Activated T-cell treated with anti-CD3 and anti-CD28 coated beads for 1 hour (primary cell): ENCODE measurements at places on chromosomes 7 and 10.

GRCh38 chr7:1008733-1009363, 25.9 kb downstream of the CYP2W1 start:
- DNase-seq, result no peak

- no peak for DNase-seq
These were observed 35.2 kb upstream of the WDFY4 start for GRCh38 chr10:48649349-48649944.

- DNase-seq, result no peak
These were observed 5.4 kb upstream of the TRPV6 start for GRCh38 chr7:142890874-142891485.

DNA sequence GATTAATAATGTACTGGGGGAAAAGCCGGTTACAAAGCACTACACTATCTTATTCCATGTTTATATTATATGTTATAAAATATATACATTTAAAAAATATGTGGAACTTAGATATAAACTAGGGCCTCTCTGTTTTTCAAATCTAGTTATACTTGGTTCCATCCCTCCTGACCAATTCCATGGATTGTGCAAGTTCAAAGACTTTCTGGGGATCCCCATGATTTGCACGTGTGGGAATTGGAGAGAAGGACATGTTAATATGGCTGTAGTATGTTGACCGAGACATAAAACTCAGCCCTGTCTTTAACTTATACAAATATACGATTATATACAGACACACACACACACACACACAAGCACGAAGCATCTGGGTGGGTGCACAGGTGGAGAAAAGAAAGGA, 18.8 kb upstream of the ECHDC3 start:
- no peak for DNase-seq

GRCh38 chr10:62826273-62826672, 10.1 kb upstream of the EGR2 start:
- no peak for DNase-seq

DNA sequence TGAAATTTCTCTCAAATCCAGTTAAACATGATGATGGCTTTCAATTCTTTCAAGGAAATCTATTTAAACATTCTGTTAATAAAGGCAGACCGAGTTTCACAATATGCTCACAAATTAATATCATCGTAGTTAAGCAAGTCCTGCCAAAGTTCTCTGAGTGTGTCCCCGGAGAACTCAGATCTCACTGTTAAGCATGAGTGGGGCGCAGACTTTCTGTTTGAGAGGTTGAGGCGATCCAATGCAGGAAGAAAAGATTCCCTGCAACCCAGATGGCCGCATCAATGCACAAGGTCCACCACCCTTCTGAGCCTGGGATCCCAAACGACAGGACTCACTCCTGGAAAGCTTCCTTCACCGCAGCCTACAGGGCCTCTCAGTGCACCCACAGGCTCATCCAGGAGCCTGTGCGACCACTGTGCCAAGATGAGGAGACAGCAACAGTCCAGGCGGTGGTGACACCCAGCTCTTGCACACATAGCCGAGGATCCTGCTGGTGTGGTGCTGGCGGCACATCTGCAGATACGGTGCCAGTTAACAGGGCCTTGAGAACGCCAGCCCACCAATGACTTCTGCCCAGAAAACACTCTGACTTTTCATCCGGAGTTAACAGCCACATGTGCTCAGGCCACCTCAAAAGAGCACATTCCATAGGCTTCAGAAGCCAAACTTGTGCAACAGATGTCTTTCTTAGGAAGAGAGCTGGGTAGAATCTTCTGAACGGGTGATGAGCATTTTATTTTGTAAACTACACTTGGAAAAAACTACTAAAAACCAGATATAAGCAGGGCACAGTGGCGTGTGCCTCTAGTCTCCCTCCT, 102.1 kb downstream of the ZRANB1 start:
- DNase-seq, result no peak

DNA sequence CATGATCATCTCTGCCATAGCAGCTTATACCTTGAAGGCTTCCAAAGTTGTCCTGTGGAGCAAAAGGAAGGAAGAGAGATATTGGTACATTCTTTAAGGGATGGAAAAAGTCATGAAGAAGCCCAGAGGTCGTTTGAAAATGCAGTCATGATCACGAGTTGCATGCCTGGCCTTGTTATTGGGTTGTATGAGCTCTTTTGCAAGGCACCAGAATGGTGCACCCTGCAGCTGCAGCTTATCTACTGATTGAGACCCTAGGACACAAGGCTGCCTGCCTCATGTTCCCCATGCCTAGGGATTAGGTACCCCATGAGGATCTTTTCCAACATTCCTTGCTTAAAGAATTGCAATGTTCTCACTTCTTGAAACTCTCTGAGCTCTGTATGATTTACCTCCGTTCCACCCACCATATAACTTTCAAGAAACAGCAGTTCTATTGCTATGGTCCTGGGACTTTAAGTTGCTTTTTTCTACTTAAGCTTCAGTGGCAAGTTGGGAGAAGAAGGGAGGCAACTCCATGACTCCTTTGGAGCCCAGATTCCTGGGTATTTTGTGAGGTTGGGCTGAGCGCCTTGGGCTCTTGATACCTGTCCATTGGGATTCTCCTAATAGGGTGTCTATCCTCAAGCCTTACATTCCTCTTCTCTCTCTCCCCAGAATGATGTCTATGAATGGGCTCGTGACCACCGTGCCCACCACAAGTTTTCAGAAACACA, 6.9 kb downstream of the SCD start:
- DNase-seq, result no peak

DNA sequence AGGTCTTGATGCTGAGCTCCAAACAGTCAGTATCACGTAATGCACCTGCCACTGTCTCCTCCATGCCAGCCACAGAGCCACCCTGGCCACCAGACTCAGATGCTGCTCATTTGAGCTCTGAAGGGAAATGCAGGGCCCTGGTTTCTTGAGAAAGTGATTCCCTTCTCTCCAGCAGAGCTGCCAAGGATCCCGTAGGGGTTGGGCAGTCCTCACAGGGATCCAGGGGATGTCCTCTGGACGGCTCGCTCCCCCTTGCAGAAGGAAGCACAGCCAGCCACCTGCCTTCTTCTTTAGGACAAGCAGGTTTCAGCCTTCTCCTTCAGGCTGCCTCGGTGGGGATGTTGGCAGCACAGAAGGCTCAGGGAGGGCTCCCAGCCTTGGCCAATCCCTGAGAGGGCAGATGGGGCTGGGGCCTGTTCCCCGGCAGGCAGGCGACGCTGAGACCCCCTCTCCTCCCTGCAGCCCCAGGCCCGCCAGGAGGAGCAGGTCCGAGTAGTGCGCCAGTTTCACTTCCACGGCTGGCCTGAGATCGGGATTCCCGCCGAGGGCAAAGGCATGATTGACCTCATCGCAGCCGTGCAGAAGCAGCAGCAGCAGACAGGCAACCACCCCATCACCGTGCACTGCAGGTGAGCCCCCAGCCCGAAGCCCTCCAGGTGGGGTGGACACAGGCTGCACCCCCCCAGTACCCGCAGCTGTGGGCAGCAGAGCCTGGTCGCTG, 48.9 kb downstream of the MKI67 start:
- no peak for DNase-seq

GRCh38 chr10:132110111-132110521, 44.4 kb downstream of the JAKMIP3 start:
- DNase-seq, result no peak

- no peak for DNase-seq
These were observed 26.3 kb downstream of the WBP1L start for GRCh38 chr10:102770108-102770482.

GRCh38 chr7:146185844-146186243, 69.2 kb downstream of the CNTNAP2 start:
- DNase-seq, result no peak

- DNase-seq, result no peak
These were observed 55.9 kb downstream of the FAM241B start for GRCh38 chr10:69685802-69686585.

DNA sequence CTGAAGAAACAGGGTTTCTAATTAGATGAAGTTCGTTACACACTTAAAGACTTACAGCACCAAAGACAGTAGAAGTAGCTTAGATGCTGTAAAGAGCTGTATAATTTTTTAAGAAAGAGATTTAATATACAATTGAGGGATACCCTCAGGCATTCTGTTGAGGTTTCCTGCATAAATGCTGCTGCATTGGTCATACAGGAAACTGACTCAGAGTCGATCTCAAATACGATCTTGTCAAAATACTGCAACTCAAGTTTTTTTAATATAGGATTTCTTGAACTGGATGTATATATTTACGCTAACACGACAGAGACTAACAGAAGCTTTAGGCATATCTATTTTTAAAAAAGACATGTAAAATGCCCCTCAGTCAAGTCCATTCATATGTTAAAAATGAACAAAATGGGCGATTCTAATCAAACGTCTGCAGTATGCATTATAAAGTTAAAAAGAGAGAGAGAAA, 2.4 kb upstream of the ARID5B start:
- DNase-seq, result no peak

GRCh38 chr10:98404571-98405359, 10.2 kb downstream of the PYROXD2 start:
- no peak for DNase-seq

GRCh38 chr10:77892021-77892739, 34.4 kb downstream of the DLG5 start:
- no peak for DNase-seq

GRCh38 chr10:131300508-131300907, 11.0 kb downstream of the TCERG1L start:
- DNase-seq, result no peak

GRCh38 chr7:134693256-134693655, 46.6 kb downstream of the BPGM start:
- DNase-seq, result no peak

- no peak for DNase-seq
These were observed 75.1 kb downstream of the GRK5 start for GRCh38 chr10:119282446-119282845.

GRCh38 chr7:159026271-159027055, 118.2 kb downstream of the VIPR2 start:
- no peak for DNase-seq

DNA sequence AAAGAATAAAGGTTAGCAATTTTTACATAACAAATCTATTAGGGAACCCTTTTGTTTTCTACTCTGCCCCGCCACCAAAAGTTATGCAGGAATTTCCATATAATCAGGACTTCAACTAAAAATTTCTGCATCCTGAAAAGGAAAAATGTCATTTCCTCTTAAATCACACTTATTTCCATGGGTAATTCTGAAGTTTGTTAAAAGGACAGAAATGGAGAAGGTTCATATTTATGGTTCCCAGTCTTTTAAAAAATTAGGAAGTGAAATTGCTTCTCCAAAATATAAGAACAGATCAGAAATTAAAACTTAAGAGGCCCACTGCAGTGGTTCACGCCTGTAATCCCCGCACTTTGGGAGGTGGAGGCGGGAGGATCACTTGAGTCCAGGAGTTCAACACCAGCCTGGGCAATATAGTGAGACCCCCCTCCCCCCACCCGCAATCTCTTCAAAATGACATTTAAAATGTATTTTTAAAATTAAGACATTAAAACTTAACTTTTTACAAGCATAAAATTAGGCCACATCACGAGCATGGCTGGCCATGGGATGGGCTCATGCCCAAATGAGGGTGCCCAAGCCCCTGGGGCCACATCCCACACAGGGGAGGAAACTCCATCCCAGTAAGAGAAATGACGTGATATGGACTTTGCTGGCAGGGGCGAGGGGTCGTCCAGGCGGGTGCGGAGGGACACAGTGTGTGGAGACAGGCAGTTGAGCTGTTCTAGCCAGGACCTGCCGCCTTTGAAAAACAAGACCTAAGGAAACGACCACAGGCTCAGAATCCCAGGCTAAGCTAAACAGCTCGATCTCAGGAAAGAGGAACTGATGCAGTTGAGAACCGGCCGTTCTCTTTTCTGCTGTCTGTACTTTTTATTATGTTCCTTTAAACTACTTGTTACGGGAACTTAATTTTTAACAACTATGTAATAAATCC, 51.3 kb upstream of the NFE2L3 start:
- no peak for DNase-seq

- DNase-seq, result no peak
These were observed 145.5 kb upstream of the PDE1C start for GRCh38 chr7:32215697-32216096.

GRCh38 chr10:32131388-32131787, 75.2 kb upstream of the KIF5B start:
- DNase-seq, result no peak

- no peak for DNase-seq
These were observed 40.0 kb upstream of the CTBP2 start for GRCh38 chr10:125200396-125200795.

DNA sequence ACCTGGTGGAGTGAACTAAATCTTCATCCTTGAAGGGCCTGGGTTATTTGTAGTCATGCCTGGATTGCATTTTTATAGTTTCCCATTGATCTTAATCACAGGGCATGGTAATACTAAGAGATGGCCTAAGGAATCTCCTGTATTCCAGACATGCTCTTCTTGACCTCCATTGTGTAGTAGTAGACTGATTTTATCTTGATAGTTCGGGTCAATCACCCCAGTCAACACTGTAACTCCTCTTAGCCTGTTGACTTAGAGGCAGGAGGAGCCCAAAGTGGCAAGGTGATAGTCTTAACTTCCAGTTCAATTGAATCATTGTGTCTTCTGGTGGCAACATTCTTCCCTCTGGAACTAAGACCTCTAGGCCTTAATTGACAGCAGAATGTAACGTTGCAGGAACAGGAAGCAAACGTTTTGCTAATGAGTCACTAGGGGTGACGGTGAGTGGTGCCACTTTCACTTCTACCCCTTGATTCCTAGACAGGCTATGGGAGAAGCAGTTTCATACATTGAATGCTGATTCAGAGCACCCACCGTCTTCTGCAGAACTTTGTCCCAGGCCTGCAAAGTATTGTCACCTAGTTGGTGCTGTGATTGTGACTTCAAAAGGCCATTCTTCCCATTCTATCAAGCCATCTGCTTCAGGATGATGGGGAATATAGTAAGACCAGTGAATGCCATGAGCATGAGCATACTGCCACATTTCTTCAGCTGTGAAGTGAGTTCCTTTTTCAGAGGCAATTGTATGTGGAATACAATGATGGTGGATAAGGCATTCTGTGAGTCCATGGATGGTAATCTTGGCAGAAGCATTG, 24.0 kb upstream of the PAPSS2 start:
- DNase-seq, result no peak

DNA sequence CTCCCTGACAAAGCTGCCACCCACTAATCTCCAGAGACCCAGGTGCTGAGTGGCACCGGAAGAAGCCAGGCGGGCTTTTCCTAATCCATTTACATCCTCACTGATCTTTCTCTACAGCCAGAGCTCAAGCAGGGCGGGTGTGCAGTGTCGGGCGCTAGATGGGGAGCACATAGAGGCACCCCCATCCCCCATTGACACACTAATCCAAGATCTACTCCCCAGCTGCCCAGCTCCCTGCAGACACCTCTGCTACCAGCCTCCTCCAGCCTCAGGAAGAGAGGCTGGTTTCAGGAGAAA, 22.2 kb downstream of the FRMPD2 start:
- DNase-seq, result no peak

DNA sequence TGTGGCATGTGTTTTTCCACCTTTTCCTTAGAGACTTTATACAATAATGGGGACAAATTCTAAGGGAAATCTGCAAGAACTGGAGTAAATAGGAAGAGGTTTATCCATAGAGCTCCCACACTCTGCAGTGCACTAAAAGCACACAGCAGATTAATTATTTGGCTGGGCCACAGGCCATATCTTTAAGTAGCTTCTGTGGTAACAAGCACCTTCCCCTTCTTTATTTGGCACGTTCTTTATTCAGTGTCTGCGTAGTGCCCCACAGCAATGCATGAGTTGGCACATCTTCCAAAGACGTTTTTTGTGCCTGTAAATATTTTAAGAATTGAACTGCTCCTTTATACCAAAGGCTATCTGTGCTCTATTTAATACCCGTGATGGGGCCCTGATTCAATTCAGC, 104.9 kb upstream of the MBL2 start:
- no peak for DNase-seq

GRCh38 chr7:157445246-157445955, 108.6 kb downstream of the DNAJB6 start:
- DNase-seq, result no peak

GRCh38 chr7:143455942-143456341, 12.7 kb downstream of the TAS2R60 start:
- no peak for DNase-seq
